Fibroblast of skin of scalp (primary cell): ENCODE measurements at places on chromosomes 11 and 22.

DNA sequence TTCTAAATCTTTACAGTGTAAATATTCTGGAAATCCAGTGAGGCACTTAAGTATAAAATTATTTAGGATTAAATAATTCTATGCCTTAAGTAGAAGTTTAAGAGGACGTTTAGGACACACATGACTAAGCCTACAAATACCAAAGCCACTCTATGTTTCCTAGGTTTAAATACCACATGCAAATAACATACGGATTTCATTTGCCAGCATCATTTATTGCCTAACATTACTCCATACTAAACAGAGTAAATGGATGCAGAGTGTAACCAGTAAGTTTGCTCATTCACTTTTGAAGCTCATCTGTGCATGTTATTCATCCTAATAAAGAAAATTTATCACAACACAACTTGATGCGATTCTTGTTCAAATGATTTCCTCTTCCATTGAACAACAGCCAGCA, 4.1 kb downstream of the BDNF start:
- DNase-seq: peak; percentile 69

- DNase-seq: peak; percentile 52
Measured at GRCh38 chr11:26949846-26950245, 44.1 kb upstream of the FIBIN start.

GRCh38 chr11:128311742-128312719, 275.3 kb downstream of the ETS1 start:
- DNase-seq: no peak

- DNase-seq: peak; percentile 59
Measured at GRCh38 chr22:48713272-48714205, 1114.1 kb downstream of the BRD1 start.

DNA sequence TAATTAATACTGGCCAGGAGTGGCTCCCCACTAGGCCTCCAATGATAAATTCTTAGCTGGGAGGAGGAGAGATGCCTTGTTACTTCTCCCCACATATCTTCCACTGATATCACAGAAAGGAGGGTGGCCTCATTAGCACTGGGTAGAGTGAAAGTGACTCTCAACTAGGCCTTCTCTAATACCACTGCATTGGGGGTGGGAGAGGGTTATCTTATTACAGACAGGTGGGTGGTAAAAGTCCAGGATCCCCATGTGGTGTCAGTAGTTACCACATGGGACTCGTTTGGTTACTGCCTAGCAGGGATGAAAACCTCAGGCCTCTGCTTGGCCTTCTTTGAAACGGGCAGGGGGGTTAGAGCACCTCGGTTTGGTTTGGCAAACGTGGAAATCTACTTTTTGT, 167.3 kb downstream of the UVRAG start:
- no peak for DNase-seq

- peak; percentile 91 for DNase-seq
Measured at GRCh38 chr11:80096736-80097135, 655.9 kb upstream of the TENM4 start.

- DNase-seq: no peak
Measured at GRCh38 chr11:47332791-47333525, 19.5 kb downstream of the MYBPC3 start.

DNA sequence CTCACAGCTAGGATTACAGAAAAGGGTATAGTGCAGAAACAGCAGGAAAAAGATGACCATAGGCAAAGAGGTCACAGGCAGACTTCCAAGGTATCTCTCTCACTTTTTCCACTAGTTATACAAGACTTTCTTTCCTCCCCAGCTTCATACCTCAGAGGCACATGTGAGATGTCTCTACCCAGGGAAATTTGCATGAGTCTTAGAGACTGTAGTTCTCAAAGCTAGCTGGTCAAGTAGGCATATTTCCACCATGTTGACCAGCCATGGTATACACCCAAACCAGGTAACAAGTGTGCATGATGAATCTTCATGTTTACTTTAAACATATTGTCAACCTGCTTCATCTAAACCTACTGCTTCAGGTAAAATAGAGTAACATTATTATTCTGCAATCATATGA, 27.9 kb downstream of the PRMT3 start:
- no peak for DNase-seq

DNA sequence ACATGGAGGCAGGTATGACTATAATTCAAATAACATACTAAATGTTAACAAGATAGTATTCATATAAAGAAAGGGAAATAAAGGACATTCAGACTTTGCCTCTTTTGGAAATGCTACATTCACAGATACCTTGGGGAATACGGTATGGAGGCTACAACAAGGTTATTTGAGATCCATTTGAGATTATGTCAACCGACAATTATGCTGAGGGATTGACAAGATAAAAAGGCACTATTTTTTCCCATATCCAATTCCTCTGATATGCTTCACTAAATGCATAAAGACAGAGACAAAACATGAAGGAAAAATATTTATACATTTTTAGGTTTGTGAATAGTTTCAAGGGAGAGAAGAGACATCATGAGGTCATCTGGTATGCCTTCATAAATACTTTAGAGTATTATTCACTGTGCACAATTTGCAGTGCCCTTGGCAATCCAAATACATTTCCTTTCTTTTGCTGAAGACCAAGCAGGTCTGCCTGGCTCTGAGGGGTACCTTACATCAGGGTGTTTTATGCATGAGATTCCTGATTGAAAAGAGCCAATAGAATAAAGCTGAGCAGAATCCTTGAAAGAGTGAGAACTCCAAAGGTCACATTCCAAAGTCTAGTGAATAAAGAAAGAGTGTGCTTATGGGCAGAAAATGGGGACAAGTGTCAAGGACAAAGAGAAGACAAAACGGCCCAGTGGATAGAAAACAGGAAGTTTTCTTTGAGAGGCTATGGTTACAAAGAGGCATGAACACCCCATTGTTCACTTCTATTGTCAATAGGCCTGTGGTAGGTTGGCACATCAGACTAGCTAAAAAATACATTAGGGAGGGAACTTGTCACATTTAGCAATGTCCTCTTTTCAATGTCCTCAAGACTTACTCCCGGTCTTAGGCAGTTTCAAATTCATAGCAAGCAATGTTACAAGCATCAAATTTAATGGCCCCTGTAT, 455.8 kb downstream of the LRRC4C start:
- DNase-seq: peak; percentile 75

DNA sequence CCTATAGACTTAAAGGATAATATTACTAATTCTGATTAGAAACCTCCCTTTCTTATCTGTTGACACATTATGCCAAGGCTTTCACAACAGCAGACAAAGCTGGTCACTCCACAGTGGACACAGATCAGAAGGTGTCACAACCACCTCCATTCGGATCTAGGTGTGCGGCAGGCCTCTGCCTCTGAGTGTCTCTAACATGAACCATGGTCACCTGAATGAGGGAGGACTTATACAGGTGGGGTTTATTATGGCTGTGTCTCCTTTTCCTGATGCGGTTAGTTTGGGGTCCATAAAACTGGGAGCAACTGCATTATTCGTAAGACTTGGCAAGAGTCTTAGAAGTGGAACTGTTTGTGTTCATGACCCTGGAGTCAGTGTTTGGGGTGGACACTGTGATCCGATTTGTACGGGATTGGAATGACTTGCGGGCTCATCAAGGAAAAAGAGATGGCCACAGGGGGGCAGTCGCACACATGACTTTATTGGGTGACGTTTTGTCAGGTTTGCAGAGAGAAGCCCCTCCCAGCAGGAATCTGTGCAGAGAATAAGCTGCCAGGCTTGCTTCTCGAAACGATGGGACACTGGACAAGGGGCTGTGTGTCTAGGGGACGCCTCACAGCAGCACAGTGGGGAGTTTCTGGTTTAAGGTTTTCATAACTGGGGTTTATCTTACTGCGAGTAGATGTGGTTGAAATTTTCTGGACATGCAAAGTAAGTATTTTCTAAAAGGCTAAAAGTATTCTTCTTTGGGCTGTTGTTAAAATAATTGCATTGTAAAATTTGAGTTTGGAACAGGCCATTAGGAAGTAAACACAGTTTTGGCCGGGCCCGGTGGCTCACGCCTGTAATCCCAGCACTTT, 90.6 kb downstream of the GAB4 start:
- DNase-seq: peak; percentile 36

DNA sequence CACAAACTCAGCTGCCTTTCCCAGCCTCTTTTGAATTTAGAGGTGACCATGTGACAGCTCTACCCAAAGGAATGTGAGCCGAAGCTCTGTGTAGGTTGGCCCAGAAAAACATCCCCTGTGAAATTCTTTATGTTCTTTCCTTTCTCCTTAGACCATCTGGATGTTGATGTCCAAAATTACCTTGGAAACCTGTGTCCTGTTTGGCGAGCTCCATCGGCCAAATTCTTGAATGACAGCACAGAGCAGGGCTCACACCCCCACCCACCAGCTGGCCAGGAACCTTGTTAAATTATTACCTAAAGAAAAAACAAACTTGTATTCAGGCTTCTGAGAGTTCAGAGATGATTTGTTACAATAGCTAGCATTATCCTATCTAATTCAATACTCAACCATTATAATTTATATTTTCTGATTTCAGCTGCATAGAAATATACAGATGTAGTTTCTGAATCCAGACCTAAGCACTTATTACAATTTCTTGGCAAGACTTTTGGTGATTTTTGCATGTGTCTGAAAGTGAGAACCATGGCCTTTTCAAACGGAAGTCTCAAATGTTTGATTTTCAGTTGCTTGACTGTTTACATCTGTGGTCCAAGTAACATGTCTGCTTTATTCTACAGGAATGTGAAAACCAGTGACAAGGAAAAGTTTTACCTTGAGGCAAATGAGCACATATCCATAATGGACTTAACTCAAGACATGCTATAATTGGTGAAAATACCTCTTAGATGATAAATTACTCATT, 554.2 kb downstream of the NTM start:
- DNase-seq: peak; percentile 29

DNA sequence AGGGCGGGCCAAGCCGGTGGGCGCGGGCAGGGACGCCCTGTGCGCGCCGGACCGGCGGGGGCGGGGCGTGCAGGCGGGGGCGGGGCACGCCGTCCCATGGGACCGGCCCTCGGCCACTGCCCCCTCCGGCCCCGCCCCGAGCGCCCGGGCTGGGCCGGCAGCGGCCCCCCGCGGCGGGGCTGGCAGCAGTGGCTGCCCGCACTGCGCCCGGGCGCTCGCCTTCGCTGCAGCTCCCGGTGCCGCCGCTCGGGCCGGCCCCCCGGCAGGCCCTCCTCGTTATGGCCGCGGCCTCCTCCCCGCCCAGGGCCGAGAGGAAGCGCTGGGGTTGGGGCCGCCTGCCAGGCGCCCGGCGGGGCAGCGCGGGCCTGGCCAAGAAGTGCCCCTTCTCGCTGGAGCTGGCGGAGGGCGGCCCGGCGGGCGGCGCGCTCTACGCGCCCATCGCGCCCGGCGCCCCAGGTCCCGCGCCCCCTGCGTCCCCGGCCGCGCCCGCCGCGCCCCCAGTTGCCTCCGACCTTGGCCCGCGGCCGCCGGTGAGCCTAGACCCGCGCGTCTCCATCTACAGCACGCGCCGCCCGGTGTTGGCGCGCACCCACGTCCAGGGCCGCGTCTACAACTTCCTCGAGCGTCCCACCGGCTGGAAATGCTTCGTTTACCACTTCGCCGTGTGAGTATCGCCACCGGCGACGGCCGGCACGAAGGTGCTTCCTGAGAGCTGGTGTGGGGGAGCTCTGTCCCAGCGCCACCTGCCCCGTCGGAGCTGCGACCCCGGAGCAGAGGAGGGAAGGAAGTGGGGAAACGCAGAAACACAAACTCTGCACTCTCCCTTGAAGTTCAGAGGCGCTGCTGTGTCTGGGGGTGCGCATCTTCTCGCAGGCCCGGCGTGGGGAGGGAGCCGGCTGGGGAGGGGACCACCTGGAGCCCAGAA, at the start of gene KCNQ1:
Gene KCNQ1 (plus strand): TSS at position 188 of the 925 bp plus-strand sequence. CDS start 91 bp downstream, at position 279.
- DNase-seq: no peak

- DNase-seq: no peak
Measured at GRCh38 chr22:47225931-47226633, 463.6 kb downstream of the TBC1D22A start.

GRCh38 chr11:70437111-70437784, 38.9 kb downstream of the CTTN start:
- DNase-seq: no peak

GRCh38 chr11:35049859-35050531, 89.0 kb upstream of the CD44 start:
- DNase-seq: no peak

DNA sequence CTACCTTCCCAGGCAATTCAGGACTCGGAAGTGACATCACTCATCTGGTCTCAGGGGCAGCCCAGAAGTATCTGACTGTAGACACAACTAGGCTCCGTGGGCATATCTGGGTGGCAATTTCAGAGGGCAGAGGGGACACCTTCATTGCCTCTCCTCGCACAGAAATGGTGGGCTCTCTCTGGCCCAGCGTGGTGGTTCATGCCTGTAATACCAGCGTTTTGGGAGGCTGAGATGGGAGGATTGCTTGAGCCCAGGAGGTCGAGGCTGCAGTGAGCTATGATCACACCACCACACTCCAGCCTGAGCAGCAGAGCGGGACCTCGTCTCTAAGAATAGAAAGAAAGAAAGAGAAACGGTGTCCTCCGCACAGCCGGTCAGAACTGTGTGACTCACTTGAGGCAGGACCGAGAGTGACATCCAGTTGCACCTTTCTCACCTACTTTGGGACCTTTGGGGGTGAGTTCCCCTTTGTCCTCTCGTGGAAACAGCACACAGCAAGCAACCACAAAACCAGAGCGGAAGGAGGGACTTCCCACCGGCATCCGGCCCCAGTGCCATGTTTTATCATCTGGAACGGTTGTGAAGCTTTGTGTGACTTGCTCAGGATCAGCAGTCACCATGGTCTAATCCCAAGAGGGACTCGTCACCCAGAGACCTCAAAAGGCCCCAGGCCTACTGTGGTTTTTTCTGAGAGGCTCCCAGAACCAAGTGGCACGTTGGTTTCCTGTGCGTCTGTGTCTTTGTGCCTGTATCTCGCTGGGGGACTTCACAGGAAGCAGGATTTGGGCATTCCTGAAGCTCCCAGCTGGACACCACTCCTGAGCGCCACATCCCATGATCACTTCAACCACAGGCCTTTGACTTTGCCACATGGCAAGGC, 38.4 kb upstream of the EMID1 start:
- DNase-seq: no peak

DNA sequence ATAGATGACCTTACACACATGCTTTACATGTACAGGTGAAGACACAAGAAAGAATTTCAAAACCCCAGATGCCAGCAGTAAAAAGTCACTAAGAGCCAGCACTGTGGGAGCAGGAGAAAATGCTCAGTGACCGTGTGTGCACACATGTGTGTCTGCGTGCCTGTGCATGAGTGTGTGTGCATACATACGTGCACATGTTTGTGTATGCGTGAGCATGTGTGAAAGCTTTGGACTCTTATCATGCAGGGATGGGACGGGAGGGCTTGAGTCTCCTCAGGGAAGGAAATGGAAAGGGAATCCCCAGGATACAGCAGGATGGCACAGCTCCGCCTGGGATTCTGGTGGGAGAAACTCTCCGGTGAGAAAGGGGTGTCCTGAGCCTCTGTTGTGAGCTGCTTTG, 121.5 kb upstream of the B3GAT1 start:
- DNase-seq: no peak

- peak; percentile 2 for DNase-seq
Measured at GRCh38 chr11:78110830-78111229, 28.6 kb downstream of the ALG8 start.

- no peak for DNase-seq
Measured at GRCh38 chr11:36243641-36244040, 45.6 kb downstream of the COMMD9 start.

DNA sequence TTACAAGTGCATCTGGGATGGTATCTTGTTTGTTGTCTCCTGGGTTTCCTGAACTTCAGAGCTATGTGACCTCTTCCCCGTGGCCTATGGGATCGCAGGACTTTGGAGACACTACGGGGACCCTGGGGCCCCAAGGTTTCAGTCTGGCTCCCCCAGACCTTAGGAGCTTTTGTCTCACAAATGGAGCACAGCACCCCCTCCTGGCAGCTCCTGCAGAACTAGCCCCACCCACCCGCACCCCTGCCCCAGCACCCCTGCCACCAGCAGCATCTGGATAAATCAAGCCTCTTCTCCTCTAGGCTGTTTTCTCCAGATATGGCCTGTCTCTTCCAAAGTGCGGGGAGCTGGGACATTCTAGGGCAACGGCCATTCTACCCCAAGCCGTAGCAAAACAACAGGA, 10.4 kb downstream of the RCOR2 start:
- no peak for DNase-seq
